ENCODE measurements at places on chromosomes 5 and 9.

- DNase-seq: no peak
These were observed 32.0 kb upstream of the OTP start for GRCh38 chr5:77670526-77670925.

- no peak for DNase-seq
These were observed 539.7 kb downstream of the CTNND2 start for GRCh38 chr5:11364531-11364930.

- peak; percentile 62 for DNase-seq
These were observed 36.8 kb downstream of the NDST1 start for GRCh38 chr5:150544611-150545219.

DNA sequence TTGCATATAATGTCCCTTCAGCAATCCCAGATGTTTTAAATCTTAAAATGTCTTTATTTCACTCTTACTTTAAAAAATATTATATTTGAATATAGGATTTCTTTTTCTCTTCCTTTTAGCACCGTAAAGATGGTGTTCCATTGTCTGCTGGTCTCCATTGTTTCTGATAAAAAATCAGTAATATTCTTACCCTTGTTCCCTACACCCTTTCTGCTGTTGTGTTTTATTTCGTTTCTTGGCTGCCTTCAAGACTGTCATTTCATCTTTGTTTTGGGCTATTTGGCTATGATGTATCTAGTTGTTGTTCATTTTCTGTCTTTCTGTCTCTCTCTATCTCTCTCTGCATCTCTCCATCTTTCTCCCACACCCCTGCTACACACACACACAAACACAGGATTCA is 197.9 kb downstream of the IRX2 start:
- no peak for DNase-seq

- no peak for DNase-seq
These were observed 63.8 kb downstream of the ANGPTL2 start for GRCh38 chr9:127058645-127059021.

DNA sequence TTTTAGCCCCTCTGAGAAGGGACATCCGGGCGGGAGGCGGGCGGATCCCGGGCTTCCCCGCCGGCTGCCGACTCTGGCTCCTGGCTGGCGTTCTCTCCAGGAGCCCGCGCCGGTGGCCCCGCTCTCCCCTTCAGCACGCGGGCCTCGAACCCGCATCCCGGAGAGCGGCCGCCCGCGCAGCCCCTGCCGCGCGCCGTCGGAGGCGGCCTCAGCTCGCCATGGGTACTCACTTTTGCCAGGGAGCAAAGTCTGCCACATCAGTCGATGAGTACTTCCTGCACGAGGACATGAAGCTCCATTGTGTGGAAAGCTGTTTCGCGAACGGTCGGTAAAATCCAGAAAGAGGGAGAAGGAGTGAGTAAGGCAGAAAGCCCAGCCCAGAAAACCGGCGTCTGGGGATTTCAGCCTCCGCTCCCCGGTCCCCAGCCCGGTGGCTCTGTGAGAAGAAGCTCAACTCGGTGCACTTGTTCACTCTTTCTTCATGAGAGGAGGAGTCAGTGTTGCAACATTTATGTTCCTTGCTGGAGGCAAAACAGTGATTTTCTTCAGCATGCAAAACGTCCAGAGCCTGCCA is at the start of gene PRLR:
Gene PRLR, minus strand, starts transcription at position 450 of the 574 bp plus-strand sequence. CDS start 140,867 bp downstream, outside the sequence.
- DNase-seq: peak; percentile 11
